ENCODE measurements at places on chromosomes 3 and 15.

- DNase-seq: no peak
Observed at GRCh38 chr3:7038394-7038793, 177.5 kb downstream of the GRM7 start.

DNA sequence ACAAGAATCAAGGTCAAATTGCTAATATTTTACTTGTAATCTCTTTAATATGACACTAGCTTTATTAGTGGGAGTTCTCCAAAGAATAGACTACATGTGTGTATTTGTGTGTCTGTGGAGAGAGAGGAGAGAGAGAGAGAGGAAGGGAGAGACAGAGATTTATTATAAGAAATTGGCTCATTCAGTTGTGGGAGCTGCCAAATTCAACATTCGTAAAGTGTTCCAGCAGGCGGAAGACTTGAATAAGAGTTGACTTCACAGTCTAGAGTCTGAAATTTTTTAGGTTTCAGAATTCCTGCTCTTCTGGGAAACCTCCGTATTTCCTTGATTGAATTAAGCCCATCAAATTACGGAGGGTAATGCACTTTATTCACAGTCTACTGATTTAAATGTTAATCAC lies 4.7 kb upstream of the CLDN1 start:
- DNase-seq: no peak

GRCh38 chr15:67882487-67883233 lies 42.8 kb upstream of the RNU6-1 start:
- no peak for DNase-seq

DNA sequence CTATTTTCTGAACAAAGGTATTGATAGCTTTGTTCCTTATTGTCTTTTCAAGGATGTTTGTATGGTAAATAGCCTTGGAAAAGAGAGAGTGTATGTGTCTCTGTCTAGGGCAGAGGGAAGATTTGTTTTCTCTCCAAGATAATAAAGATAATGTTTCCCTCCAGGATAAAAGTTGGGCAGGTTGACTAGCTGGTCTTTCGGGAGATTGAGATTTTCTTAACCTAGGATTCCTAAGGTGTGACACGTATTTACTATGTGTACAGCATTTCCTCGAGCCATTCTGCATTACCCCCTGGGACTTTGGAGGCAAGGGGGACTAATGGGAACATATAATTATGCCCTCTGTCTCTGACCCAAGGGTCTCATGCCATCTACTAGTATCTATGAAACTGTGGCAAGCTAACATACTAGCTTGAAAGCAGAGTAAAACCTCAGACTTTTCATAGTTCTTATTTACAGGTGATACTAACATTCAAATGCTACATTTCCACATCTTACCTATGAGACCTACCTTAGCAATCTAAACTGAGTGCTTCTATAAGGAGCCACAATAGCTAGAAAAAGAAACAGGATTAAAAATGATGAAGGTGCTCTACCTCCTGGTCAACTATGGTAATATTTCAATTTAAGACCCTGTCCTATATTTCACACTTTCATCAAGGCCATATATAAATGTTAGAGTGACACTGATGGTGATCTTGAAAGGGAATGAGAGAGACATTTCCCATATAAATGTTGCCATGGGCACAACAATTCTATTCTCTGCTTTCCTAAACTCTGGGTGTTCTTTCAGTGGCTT lies 252.9 kb upstream of the CBLB start:
- no peak for DNase-seq
